HCT116 (cell line): ENCODE measurements at places on chromosomes 3 and 15. TPM values are rescaled to one million over a fixed set of nuclear protein-coding genes. Genes with fewer than 3 reads are reported as not detected.

REC114 gene
- not detected for total RNA-seq

RPUSD3 gene
- 58.0 TPM for total RNA-seq

MLF1 gene
- total RNA-seq = 43.7 TPM

TLR9 gene
- total RNA-seq = 0.15 TPM

TAGLN3 gene
- 0.64 TPM for total RNA-seq

SIDT1 gene
- total RNA-seq = not detected

CD80 gene
- total RNA-seq = not detected

GRM2 gene
- 0.32 TPM for total RNA-seq

ITIH1 gene
- 0.37 TPM for total RNA-seq

SCAANT1 gene
- not detected for total RNA-seq

DLL4 gene
- 1.5 TPM for total RNA-seq

XCR1 gene
- total RNA-seq = not detected

CATSPER2 gene
- total RNA-seq = 3.6 TPM

GRCh38 chr15:63950911-63951481 lies 95.3 kb downstream of the DAPK2 start:
- no peak for DNase-seq

DNA sequence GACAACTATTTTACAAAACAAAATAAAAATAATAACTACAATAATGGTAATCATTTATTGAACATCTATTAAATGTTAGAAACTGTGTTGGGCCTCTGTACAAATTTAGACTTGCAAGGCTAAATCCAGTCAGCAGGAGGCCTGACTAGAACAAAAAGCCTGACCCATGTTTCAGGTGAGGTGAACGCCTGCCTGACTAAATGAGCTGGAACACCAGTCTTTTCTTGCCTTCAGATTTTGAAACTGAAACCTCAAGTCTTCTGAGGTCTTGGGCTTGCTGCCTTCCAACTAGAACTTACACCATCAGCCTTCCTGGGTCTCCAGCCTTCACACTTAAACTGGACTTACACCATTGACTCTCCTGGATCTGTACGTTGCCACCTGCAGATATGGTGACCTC lies 706.9 kb downstream of the TBL1XR1 start:
- no peak for DNase-seq

DNA sequence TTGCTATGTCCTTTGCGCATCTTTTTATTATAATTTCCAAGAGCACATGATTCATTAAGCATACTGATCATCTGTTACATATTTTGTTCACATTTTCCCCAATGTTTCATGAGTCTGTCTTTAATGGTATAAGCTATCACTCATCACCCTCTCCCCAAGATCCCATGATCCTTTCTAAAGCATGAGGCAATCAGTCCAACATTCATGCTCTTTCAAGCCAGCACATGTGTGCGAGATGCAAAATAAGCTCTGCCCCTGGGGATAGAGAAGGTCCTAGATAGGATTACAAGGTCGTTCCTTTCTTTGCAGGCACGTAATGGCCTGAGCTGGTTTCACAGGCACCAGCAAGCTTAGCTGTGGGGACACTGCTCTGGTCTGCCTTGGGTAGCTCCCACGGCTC lies 32.2 kb upstream of the B3GNT5 start:
- DNase-seq = no peak

- DNase-seq = no peak
These were observed 78.7 kb downstream of the WWTR1 start for GRCh38 chr3:149579161-149579560.

DNA sequence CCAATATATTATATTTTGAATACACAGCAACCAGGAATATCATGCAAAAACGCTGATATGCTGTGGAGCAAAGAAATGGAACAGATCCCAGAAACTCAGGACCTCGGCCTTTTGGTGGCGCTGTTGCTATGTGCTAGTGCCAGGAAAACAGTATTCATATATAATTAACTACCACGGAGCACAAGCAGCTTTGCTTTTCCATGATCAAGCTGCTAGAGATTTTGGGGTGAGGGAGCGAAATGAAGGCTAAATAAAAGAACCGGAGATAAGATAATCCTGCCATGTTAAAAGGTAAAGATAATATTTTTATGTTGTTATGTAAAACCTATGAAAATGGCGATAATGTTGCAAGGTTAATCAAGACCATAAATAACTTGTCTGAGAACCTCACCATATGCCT lies 157.7 kb upstream of the FAM3D start:
- peak; percentile 42 for DNase-seq

- DNase-seq = no peak
These were observed 3.3 kb upstream of the CA12 start for GRCh38 chr15:63384906-63385305.

DNA sequence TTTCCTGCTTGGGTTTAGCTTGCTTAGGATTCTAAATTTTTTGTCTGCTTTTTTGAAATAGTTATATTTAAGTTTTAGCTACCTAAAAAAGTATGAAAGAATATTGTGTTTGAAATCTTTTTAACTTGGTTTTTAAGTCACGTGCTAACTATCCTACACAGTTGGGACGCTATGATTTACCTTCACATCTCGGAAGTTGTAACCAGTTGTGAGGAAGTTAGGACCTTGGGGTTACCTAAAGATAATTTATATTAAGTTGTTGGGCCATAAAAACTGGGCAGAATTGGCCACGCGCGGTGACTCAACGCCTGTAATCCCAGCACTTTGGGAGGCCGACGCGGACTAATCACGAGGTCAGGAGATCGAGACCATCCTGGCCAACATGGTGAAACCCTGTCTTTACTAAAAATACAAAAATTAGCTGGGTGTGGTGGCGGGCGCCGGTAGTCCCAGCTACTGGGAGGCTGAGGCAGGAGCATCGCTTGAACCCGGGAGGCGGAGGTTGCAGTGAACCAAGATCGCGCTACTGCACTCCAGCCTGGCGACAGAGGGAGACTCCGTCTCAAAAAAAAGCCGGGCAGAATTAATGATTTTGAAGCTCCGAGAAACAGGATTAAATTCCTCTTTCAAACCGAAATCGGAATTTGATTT lies 1.0 kb downstream of the ZFAND6 start:
- peak; percentile 12 for DNase-seq

- DNase-seq = no peak
These were observed 310.7 kb downstream of the CNTN3 start for GRCh38 chr3:74303711-74304110.

- DNase-seq = no peak
These were observed 237.0 kb downstream of the CPNE4 start for GRCh38 chr3:131797776-131798175.

DNA sequence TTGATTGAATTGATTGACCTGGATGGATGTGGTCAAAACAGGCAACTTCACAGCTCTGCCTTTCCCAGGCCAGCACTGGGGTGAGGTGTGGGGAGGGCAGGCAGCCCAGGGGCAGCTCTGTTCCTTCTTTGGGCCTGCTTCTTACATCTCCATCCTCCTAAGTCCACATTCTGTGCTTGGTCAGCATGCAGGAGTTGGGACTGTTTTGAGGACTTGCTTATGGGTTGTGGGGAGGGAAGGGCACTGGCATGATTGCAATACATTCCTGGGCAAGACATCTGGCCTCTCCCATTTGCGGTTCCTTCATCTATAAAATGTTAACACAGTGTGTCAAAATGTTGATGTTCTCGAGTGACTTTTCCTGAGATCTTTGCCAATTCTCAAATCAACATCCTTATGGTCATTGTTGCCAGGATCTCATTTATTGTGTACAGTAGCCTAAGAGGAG lies 84.1 kb downstream of the ST6GAL1 start:
- no peak for DNase-seq

GRCh38 chr3:52339612-52340011 lies 23.5 kb downstream of the DNAH1 start:
- DNase-seq = peak; percentile 86

DNA sequence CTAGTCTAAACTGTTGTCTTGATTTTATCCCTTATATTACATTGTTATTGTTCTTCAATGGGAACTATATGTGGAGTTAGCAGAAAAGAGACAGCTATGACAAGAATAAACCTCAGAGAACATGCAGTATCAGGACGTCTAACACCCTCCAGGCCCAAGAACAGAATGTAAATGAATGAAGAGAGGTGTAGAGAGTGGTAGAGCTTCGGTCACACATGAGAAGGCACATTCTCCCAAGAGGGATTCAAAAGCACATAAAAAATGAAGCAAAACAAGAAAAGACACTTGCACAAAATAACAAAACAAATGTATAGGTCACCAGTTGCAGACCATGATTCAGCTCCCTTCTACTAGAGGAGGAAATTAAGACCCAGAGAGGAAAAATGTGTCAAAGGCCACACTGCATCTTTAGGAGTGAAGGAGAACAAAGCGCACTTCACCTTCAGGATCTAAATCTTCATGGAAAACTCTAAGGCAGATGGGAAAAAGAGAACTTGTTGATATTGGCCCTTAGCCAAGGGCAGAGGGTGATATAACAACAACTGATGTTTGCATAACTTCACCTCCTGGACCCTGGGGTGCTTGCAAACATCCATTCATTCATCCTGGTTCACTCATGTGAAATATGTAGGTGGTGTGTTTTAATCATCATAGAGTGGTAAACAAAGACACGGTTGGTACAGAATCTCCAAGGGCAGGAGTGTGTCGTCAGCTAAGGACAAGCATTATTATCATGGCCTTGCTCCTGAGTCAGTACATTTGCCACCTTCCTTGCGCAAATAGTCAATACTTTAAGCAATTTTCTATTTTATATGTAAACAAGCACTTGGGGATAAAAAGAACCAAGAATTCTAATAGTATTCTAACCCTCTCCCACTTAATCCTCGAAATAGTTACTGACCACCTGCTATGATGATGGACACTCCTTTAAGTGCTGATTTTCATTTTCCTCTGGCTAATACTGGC lies 8.8 kb downstream of the NEK10 start:
- DNase-seq = no peak

DNA sequence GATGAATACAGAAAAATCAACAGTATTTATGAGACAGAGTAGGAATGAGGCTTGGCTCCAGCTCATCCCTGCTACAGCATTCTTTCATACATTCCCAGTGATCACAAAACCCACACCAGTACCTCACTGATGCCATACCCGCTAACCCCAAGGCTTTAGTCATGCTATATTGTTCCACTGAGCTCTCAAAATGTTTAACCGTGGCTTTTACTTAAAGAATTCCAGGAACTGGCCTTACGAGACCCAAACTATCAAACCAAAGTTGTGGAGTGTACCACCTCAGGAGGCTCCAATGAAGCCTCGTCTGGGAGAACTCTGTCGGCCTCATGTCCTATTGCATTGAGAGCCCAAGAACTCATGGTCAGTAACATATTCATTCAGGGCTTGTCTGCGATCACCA lies 278.9 kb downstream of the ULK4 start:
- DNase-seq = no peak

- no peak for DNase-seq
These were observed 11.7 kb downstream of the ARHGEF26 start for GRCh38 chr3:154132777-154133375.

DNA sequence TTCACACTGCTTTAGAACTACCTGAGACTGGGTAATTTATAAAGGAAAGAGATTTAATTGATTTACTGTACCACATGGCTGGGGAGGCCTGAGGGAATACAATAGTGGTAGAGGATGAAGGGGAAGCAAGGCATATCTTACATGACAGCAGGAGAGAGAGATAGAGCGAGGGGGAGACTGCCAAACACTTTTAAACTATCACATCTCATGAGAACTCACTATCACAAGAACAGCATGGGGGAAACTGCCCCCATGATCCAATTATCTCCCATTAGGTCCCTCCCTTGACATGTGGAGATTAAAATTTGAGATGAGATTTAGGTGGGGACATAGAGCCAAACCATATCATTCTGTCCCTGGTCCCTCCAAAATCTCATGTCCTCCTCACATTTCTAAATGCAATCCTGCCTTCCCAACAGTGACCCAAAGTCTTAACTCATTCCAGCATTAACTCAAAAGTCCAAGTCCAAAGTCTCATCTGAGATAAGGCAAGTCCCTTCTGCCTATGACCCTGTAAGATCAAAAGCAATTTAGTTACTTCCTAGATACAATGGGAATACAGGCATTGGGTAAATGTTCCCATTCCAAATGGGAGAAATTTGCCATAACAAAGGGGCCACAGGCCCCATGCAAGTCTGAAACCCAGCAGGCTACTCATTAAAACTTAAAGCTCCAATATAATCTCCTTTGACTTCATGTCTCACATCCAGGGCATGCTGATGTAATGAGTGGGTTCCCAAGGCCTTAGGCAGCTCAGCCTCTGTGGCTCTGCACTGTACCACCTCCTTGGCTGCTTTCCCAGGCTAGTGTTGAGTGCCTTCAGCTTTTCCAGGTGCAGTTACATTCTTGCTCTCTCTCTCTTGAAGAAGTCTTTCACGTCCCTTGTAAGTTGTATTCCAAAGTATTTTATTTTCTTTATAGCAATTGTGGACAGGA lies 481.7 kb upstream of the TGFBR2 start:
- DNase-seq = no peak

DNA sequence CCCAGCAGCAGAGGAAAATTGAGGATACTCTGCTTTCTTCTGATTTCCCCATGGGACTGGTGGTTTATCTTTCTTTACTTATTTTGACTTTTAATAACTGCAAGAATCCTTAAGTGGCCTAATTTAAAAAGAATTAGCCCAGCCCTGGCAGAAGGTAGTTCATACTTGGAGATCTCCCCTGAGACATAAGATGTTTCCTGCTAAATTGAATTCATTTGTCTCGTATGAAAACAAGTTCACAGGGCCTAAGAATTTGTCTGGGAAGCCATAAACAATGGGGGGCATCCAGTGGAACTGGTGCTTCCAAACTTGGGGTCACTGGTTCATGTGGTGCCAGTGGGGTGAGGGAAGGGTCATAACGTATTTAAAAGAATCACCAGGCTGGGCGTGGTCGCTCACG lies 283.1 kb upstream of the RASGRP1 start:
- DNase-seq = no peak

GRCh38 chr15:86773736-86774135 lies 694.1 kb downstream of the AGBL1 start:
- no peak for DNase-seq

DNA sequence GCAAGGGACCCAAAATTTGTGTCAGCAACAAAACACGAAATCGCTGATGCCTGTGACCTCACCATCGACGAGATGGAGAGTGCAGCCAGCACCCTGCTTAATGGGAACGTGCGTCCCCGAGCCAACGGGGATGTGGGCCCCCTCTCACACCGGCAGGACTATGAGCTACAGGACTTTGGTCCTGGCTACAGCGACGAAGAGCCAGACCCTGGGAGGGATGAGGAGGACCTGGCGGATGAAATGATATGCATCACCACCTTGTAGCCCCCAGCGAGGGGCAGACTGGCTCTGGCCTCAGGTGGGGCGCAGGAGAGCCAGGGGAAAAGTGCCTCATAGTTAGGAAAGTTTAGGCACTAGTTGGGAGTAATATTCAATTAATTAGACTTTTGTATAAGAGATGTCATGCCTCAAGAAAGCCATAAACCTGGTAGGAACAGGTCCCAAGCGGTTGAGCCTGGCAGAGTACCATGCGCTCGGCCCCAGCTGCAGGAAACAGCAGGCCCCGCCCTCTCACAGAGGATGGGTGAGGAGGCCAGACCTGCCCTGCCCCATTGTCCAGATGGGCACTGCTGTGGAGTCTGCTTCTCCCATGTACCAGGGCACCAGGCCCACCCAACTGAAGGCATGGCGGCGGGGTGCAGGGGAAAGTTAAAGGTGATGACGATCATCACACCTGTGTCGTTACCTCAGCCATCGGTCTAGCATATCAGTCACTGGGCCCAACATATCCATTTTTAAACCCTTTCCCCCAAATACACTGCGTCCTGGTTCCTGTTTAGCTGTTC lies 34.9 kb downstream of the CHDH start:
- DNase-seq = no peak
